ENCODE measurements at places on chromosomes 5 and 9.

GRCh38 chr9:89986190-89986589, 381.4 kb downstream of the GADD45G start:
- DNase-seq: no peak

GRCh38 chr5:39604491-39604890, 179.7 kb upstream of the DAB2 start:
- DNase-seq: no peak

DNA sequence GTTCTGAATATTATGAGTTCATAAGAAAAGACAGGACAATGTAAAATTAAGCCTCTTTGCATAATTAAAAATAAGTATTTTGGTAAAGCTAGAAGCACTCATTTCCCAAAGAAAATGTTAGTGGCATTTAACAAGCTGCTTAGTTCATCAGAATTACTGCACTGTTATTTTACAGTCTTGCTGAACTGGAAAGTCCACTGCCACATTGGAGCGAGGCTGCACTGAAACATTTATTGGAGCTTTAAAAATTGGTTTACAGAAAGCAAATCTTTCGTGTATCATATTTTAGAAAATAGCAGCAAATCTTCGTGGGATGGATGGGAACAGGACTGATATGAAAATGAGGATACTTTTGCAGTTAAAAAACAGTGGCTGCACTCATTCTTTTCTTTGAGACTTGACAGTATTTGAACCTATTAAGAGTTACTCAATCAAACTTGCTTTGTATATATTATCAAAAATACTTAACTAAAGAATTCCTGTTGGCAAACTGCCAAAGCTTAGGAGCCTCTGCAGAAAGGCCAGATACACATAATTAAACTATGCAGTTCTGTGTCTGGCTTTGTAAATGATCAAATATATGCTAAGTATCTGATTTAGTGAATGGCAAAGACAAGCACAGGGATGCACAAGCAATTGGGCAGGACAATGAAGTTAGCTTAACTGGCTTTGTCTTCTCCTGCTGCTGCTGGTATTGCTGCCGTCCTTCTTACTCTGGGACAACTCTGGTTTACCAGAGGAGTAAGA, 16.5 kb upstream of the FBXL7 start:
- no peak for DNase-seq

GRCh38 chr5:140631036-140631417, 1.9 kb downstream of the CD14 start:
- no peak for DNase-seq

DNA sequence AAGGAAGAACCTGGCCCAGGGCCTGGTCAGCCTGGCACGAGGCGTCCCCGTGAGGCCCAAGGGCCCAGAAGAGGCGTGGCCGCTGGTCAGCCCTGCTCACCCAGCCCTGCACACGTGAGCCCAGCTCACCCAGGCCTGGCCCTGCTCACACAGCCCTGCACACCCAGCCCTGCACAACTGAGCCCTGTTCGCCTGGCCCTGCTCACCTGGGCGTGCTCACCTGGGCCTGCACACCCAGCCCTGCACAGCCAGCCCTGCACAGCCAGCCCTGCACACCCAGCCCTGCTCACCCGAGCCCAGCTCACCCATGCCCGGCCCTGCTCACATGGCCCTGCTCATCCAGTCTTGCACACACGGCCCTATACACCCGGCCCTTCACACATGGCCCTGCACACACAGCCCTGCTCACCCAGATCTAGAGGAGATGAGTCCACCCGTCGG, 2.1 kb downstream of the ZDHHC11 start:
- DNase-seq: no peak

Data from CD4-positive, alpha-beta T cell treated with Interleukin-17A for 1 hour (primary cell).